ENCODE measurements at places on chromosomes 11 and 22.

DNA sequence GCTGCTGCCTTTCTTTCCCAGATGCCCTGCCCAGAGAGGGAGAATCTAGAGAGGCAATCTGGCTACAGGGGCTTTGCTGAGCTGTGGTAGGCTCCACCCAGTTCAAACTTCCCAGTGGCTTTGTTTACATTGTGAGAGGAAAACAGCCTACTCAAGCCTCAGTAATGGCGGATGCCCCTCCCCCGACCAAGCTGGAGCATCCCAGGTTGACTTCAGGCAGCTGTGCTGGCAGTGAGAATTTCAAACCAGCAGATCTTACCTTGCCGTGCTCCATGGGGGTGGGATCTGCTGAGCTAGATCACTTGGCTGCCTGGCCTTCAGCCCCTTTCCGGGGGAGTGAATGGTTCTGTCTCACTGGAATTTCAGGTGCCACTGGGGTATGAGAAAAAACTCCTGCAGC lies 12.2 kb downstream of the BDNF start:
- no peaks in the 10 kb centered on the region for H3K36me3 ChIP-seq
- no peaks in the 10 kb centered on the region for H3K4me1 ChIP-seq
- no peak overlapping the region for H3K27ac ChIP-seq
- no peaks in the 10 kb centered on the region for H3K27me3 ChIP-seq

- no peaks in the 10 kb centered on the region for H3K4me1 ChIP-seq
- H3K4me3 ChIP-seq, result no peak overlapping the region
- H3K36me3 ChIP-seq, result no peaks in the 10 kb centered on the region
- DNase-seq, result no peak
These were observed 629.5 kb upstream of the ANO3 start for GRCh38 chr11:25702417-25702816.

DNA sequence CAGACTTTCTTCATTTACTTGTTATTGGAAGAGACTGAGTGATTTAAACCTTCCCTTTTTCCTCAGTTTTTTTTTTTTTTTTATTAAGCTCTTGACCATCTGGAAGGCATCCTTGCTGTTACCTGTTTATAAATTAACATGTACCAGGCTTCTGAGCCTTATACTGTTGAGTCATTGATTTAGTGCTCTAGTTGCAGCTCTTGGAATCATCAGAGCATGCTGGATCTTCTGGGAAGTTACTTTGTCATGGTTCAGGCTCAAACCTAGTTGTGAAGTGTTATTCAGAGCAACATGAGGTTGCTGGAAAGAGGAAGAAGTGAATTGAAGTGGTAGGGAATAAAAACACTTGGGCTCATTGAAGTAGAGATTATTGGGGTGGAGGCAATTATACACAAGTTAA lies 6.3 kb downstream of the ZDHHC5 start:
- no peak for DNase-seq
- no peaks in the 10 kb centered on the region for H3K4me1 ChIP-seq
- peaks cover 5% of the 10 kb centered on the region for H3K36me3 ChIP-seq
- no peak overlapping the region for H3K4me3 ChIP-seq
- H3K27me3 ChIP-seq, result no peaks in the 10 kb centered on the region

DNA sequence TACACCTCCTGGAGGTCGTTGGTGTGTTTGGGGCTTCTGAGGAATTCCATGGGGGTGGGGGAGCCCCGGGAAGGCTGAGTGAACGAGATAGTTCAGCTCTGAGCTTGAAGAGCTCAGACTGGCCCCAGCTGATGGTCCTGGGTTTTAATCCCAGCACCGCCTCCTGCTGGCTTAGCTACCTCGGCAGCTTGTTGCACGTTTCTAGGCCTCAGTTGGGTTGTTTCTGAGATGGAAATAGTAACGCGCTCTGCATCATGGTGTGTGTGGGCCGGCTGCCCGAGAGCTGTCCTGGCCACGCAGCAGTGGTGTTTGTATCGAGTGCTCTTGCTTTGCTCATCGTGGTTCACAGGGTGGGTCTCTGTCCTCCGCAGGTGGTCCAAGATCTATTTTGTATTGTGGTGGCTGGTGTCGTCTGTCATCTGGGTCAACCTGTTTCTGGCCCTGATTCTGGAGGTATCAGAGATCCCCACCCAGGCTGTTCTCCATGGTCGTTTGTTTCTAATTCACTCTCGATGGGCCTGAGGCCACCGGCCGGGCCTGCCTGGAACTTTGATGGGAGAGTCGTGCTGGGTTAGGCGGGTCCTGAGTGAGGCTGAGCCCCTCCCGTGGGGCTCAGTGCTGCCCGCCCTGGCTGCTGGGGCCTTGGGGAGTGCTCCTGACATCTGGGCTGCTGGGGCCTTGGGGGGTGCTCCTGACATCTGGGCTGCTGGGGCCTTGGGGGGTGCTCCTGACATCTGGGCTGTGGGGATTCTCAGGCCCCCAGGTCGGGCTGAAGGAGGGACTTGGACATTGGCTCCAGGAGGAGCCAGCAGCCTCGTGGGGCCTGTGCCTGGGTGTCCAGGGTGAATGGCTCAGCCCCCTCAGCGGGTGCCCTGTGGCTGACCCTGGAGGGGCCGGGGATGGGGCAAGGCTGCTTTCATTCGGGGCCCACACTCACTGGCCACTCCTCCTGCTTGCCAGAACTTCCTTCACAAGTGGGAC lies 37.7 kb downstream of the TPCN2 start:
- no peak for DNase-seq
- no peak overlapping the region for H3K27ac ChIP-seq
- H3K27me3 ChIP-seq, result no peaks in the 10 kb centered on the region
- no peak overlapping the region for H3K4me3 ChIP-seq
- no peaks in the 10 kb centered on the region for H3K4me1 ChIP-seq

- H3K27me3 ChIP-seq, result no peaks in the 10 kb centered on the region
- H3K4me3 ChIP-seq, result no peak overlapping the region
- no peak for DNase-seq
- H3K4me1 ChIP-seq, result no peaks in the 10 kb centered on the region
These were observed 45.5 kb upstream of the GLYATL1B start for GRCh38 chr11:59040607-59041006.

DNA sequence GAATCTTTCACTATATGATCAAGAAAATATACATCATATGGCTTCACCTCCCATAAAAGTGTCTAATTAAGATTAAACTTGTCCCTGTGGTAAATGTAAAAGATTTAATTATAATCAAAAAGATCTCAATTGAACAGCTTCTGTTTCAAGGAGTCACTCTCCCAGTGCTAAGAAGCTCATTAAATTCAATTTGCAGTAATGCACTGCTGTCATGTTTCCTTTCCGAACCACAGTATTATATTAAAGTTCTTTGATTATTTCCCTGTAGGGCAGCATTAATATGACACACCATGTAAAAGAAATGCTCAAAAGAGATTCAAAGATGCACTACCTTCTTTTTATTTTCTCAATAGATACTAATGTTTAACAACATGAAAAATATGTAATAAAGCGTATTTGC lies 758.4 kb downstream of the LRRC4C start:
- H3K27me3 ChIP-seq, result no peaks in the 10 kb centered on the region
- no peaks in the 10 kb centered on the region for H3K4me1 ChIP-seq
- H3K27ac ChIP-seq, result no peak overlapping the region
- H3K4me3 ChIP-seq, result no peak overlapping the region
- no peak for DNase-seq
- no peaks in the 10 kb centered on the region for H3K36me3 ChIP-seq

- peak within 1 kb of the TSS; percentile 55 for H3K4me3 ChIP-seq
- peak within 1 kb of the TSS; percentile 80 for H3K27ac ChIP-seq
- no peaks in the 10 kb centered on the region for H3K36me3 ChIP-seq
- no peaks in the 10 kb centered on the region for H3K27me3 ChIP-seq
- H3K4me1 ChIP-seq, result no peaks in the 10 kb centered on the region
These were observed at the start of gene SLC15A3 for GRCh38 chr11:60951904-60952741. Gene SLC15A3 (minus strand): TSS chr11:60952176. CDS start chr11:60951551, 625 bp downstream.

GRCh38 chr22:48955351-48956311 lies 872.0 kb downstream of the BRD1 start:
- peaks cover 44% of the 10 kb centered on the region for H3K27me3 ChIP-seq
- no peak overlapping the region for H3K27ac ChIP-seq
- no peak overlapping the region for H3K4me3 ChIP-seq
- no peaks in the 10 kb centered on the region for H3K36me3 ChIP-seq
- H3K4me1 ChIP-seq, result no peaks in the 10 kb centered on the region
- DNase-seq, result peak; percentile 48

GRCh38 chr22:42926768-42927167 lies 69.7 kb upstream of the ARFGAP3 start:
- H3K4me3 ChIP-seq, result no peak overlapping the region
- peak overlapping the region; percentile 45 for H3K27ac ChIP-seq
- H3K36me3 ChIP-seq, result no peaks in the 10 kb centered on the region
- no peak for DNase-seq

DNA sequence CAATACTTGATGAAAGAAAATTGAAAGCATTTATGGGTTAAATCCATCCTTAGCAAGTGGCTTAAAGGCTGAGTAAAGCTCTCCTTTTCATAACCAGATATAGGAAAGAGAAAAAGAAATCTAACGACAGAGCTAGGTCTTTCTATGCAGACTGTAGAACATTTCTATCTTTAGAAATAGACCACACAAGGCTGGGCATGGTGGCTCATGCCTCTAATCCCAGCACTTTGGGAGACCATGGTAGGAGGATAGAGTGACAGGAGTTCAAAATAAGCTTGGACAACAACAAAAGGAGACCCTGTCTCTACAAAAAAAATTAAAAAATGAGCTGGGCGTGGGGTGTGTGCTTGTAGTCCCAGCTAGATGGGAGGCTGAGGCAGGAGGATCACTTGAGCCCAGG lies 90.7 kb downstream of the APOL5 start:
- no peak overlapping the region for H3K27ac ChIP-seq
- no peaks in the 10 kb centered on the region for H3K27me3 ChIP-seq
- no peak for DNase-seq
- no peaks in the 10 kb centered on the region for H3K36me3 ChIP-seq
- no peak overlapping the region for H3K4me3 ChIP-seq

DNA sequence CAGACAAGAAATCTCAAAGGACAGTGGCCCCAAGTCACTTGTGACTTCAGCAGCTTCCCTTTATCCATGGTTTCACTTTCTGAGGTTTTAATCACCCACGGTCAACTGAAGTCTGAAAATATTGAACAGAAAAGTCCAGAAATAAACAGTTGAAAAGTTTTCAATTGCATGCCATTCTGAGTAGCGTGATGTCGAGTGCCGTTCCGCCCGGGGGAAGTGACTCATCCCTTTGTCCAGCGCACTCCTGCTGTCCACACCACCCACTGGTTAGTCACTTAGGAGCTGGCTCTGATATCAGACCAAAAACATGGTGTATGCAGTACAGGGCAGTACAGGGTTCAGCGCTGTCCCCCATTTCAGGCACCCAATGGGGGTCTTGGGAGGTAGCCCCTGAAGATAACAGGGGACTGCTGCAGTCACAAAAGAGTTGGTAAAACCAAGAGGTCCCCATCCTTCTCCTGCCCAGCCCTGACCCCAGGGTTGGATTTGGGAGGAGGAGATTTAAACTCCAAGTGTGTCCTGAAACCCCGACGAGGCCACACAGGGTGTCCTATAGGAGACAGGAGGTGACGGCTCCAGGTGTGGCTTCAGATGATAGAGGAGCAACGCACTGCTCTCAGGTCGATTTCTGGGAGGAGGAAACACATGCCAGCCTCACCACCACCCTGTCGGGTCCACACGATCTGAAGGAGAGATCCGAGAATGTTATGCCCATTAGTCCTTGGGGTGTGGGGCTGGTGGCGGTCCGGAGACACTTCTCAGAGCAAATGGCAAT lies 390.1 kb downstream of the CTTN start:
- no peaks in the 10 kb centered on the region for H3K36me3 ChIP-seq
- DNase-seq, result no peak
- no peak overlapping the region for H3K27ac ChIP-seq
- no peaks in the 10 kb centered on the region for H3K27me3 ChIP-seq

- H3K4me3 ChIP-seq, result no peak overlapping the region
- no peak for DNase-seq
- H3K27me3 ChIP-seq, result no peaks in the 10 kb centered on the region
- no peaks in the 10 kb centered on the region for H3K4me1 ChIP-seq
- peaks cover 10% of the 10 kb centered on the region for H3K36me3 ChIP-seq
These were observed 45.2 kb upstream of the ADSL start for GRCh38 chr22:40300884-40301672.

DNA sequence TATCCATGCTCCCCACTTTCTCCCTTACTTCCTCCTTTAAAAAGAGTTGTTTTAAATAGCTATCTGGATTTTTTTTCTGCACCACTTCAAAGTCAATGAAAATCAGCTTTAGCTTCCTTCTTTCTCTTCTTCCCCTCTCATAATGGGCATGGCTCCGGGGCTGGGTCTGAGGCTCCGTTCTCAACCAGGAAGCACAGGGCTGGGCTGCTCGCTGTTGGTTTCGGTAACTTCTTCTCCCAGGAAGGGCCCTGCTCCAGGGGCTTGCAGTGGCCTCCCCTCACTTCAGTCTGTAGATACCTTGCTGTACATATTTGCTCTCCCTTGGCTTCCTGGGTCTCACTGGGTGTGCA lies 23.8 kb downstream of the MICAL2 start:
- peaks cover 10% of the 10 kb centered on the region for H3K4me1 ChIP-seq
- H3K27me3 ChIP-seq, result no peaks in the 10 kb centered on the region
- H3K4me3 ChIP-seq, result no peak overlapping the region
- no peaks in the 10 kb centered on the region for H3K36me3 ChIP-seq
- DNase-seq, result no peak

- no peaks in the 10 kb centered on the region for H3K4me1 ChIP-seq
- H3K27me3 ChIP-seq, result no peaks in the 10 kb centered on the region
- no peak for DNase-seq
- H3K4me3 ChIP-seq, result no peak overlapping the region
- no peaks in the 10 kb centered on the region for H3K36me3 ChIP-seq
These were observed 18.8 kb downstream of the PRPF19 start for GRCh38 chr11:60887556-60887955.

DNA sequence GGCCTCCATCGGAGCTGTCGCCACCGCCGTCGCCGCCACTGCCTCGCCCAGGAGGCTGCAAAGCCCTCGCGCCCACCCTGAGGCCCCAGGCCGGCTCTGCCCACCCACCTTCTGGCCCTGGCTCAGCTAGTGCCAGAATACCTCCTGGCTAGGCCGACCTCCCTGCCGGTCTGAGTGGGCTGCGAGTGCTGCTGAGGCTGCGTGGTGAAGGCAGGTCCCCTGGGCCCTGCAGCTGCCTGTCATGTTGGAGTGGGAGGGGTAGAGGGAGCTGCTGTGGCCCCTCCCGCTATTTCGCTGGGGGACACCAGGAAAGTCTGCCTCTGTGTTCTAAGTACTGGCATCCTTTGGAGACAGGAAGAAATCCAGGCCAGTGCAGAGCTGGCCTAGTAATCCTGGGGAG lies 34.2 kb downstream of the LRRC10B start:
- no peak overlapping the region for H3K4me3 ChIP-seq
- H3K36me3 ChIP-seq, result no peaks in the 10 kb centered on the region
- H3K27ac ChIP-seq, result no peak overlapping the region

- no peaks in the 10 kb centered on the region for H3K27me3 ChIP-seq
- no peaks in the 10 kb centered on the region for H3K4me1 ChIP-seq
- DNase-seq, result no peak
- no peak overlapping the region for H3K4me3 ChIP-seq
- H3K27ac ChIP-seq, result no peak overlapping the region
- no peaks in the 10 kb centered on the region for H3K36me3 ChIP-seq
These were observed 96.2 kb upstream of the TEAD1 start for GRCh38 chr11:12577725-12578644.
